ENCODE measurements at places on chromosomes 6 and 20. TPM values are rescaled to one million over a fixed set of nuclear protein-coding genes. Genes with fewer than 3 reads are reported as not detected.

SOX18 gene
- 0.10 TPM for total RNA-seq

MTO1 gene
- 59.6 TPM for total RNA-seq

VSTM2L gene
- total RNA-seq, result not detected

DNA sequence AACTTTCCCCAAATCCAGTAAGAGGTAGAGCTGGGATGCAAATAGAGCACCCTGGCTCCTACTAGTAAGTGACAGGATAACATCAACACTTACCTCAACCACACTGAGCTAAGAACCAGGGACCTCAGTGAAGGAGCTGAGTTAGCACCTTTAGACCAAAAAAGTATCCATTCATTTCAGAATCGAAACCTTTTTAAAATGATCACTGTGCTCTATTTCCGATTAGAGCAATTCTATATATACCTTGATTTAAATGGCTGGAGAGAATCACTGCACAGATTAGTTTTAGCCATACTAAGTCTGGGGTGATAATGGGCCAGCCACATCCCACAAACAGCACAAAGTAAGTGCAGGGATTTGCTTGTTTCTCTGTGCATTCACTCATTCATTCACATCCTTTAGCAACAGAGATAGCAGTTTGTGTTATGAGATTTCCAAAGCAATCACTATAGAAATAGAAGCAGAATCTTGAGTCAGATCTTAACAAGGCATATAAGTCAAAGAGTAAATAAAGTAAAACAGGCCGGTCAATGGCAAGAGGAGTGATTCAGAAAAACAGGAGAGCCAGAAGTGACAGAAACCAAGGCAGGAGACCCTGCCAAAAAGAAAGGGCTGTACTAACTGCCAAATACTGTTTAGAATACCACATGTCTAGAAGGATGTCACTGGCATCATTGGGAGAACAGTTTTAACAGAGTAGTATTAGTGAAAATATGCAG, 136.3 kb downstream of the KIF13A start:
- no peaks in the 10 kb centered on the region for H3K4me1 ChIP-seq
- H3K27ac ChIP-seq, result no peak overlapping the region
- H3K36me3 ChIP-seq, result no peaks in the 10 kb centered on the region
- no peak for DNase-seq
- no peak overlapping the region for H3K4me3 ChIP-seq
- peaks cover 5% of the 10 kb centered on the region for H3K27me3 ChIP-seq

- peaks cover 1% of the 10 kb centered on the region for H3K36me3 ChIP-seq
- DNase-seq, result no peak
- H3K4me1 ChIP-seq, result peaks cover 37% of the 10 kb centered on the region
- H3K27me3 ChIP-seq, result no peaks in the 10 kb centered on the region
Observed at GRCh38 chr6:158999154-158999665, 792 bp downstream of the RSPH3 start.

DNA sequence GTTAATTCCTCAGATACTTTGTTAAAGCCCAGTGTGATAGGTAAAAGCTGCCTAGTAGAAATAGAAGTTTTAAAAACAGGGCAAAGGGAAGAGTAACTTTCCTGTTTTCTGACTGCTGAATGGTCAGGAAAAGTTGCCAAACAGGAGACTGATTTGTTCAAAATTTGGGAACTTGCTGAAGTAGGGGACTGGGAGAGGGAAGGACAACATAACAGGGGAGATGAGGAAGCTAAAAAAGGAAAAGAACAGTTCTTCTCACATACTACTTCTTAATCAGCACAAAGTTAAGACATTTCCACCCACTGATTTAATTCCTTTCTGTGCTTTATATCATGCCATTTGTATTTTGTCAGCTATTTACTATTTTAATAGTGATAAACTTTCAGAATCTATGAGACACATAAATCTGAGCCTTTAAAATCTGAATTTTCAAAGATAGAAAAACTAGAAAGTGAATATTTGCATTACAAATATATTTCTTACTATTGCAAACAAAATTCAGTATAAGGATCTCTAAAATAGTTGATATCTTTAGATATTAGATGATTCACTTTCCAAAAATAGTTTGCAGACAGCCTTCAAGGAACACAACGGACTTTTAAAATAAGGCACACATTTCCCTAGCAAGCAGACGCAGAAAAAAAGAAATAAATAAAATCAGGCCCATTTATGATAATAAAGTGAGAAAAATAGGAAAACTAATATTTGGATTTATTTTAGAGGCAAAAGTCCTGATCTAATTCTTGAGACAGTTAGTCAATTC, 36.9 kb upstream of the SLC16A10 start:
- no peaks in the 10 kb centered on the region for H3K36me3 ChIP-seq
- peaks cover 2% of the 10 kb centered on the region for H3K27me3 ChIP-seq
- H3K4me3 ChIP-seq, result no peak overlapping the region
- H3K27ac ChIP-seq, result no peak overlapping the region
- H3K4me1 ChIP-seq, result no peaks in the 10 kb centered on the region
- DNase-seq, result no peak

DNA sequence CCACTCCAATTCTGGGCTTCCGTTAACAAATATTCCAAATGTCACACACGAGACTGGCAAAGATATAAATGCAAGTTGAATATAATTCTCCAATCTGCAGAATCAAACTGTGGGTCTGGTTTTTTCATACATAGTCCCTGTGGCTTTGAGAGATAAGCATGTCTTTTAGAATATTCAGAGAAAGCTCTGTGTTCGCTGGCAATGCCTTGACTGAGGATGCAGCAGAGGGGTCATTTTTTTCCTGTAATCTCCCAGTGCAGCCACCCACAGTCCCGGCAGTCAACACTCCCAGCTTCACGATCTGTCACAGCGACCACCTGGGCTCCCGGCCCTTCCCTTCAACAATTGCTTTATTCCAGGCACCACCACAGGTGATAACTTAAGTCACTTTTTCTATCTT, 30.5 kb downstream of the MUC22 start:
- H3K4me3 ChIP-seq, result no peak overlapping the region
- H3K4me1 ChIP-seq, result peaks cover 7% of the 10 kb centered on the region
- no peaks in the 10 kb centered on the region for H3K36me3 ChIP-seq

DNA sequence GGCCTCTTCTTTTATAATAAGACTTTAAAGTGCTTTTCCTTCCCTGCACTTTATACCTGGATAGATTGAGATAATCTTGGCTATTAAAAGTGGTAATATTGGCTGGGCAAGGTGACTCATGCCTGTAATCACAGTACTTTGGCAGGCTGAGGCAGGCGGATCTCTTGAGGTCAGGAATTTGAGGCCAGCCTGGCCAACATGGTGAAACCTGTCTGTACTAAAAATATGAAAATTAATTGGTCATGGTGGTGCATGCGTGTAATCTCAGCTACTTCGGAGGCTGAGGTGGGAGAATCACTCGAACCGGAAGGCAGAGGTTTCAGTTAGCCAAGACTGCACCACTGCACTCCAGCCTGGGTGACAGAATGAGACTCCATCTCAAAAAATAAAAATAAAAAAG, 197.1 kb upstream of the RGS17 start:
- DNase-seq, result no peak
- no peak overlapping the region for H3K27ac ChIP-seq
- no peaks in the 10 kb centered on the region for H3K4me1 ChIP-seq
- no peaks in the 10 kb centered on the region for H3K36me3 ChIP-seq
- no peaks in the 10 kb centered on the region for H3K27me3 ChIP-seq
- H3K4me3 ChIP-seq, result no peak overlapping the region

GRCh38 chr6:135280375-135281136, 99.4 kb downstream of the MYB start:
- no peak for DNase-seq
- H3K36me3 ChIP-seq, result no peaks in the 10 kb centered on the region
- no peak overlapping the region for H3K27ac ChIP-seq
- peaks cover 9% of the 10 kb centered on the region for H3K27me3 ChIP-seq

All from activated CD4-positive, alpha-beta T cell treated with anti-CD3 and anti-CD28 coated beads, Interleukin-2, amount 10 ng/mL, durations not matched to agents 7 days and 5 days (primary cell).